ENCODE measurements at places on chromosomes 2 and 18. TPM values are rescaled to one million over a fixed set of nuclear protein-coding genes. Genes with fewer than 3 reads are reported as not detected.

DNA sequence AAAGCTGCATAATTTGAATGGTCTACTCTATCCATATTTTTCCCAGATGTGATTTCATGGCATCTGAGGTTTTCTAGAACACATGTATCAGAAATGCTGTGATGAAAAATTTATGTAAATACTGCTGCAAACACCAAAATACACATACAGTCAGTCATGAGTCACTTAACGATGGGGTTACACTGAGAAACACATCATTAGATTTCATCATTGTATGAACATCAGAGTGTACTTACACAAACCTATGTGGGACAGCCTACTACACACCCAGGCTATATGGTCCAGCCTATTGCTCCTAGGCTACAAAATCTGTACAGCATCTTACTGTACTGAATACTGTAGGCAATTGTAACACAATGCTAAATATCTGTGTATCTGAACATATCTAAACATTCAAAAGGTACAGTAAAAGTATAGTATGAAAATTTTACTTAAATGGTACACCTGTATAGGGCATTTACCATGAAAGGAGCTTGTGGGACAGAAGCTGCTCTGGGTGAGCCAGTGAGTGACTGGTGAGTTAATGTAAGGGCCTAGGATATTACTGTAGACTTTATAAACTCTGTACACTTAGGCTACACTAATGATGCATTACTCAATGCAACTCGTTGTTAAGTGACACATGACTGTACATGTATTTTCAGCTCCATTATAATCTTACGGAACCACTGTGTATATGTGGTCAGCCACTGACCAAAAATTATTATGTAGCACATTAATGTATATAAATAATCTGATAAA, 33.5 kb downstream of the PNO1 start:
- DNase-seq: peak; percentile 57

- DNase-seq: no peak
Measured at GRCh38 chr18:56421647-56422046, 216.7 kb downstream of the TXNL1 start.

- DNase-seq: no peak
Measured at GRCh38 chr18:46398005-46398404, 259.0 kb downstream of the LOXHD1 start.

DNA sequence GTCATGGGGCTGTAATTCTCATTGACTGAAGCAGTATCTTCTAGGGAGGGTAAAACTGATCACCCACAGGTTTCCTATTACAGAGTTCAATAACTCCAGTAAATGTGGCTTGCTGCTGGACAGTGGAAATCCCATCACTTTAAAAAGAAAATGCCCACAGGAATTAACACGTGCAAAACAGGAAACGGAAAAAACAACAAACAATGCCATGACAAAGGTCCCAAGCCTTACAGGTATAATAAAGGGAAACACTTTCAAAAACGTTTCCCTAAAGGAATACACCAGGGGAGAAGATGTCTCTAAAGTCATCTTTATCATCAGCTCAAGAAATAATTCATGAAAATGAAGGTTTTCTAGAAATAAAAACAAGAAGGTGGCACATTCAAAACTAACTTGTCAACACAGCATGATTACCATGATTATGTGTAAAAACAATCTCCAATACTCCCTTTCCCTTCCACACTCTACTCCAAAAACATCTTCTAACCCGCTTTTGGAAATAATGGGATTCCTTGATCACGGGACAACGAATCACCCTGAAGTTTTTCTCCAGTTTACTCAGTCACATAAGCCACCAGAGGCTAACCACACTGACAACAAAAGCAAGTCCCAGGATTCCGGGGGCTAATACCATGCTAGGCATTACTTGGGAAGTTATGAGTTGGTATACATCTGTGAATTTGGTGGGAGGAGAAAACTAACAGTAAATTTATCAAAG, 167.9 kb downstream of the TCF4 start:
- DNase-seq: peak; percentile 72

DNA sequence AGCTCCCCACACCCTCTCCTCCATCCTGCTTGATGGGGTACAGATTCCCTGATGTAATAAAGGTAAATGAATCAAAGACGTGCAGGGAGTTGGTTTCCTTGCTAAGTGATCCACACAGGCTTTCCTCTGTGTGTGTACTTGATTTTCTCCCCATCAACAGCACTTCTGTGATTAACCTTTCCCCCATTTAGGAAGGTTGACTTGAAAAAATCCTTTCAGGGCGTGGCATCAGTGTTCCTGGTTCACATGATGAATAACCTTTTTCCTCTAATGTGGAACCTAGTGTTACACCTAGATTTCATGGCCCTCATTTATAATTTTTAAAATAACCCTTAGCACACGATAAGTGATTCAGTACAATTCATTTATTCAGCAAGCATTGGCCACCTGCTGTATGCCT, 115.0 kb downstream of the ICA1L start:
- DNase-seq: no peak

DSC3 gene
- not detected for total RNA-seq

GRCh38 chr2:112144966-112145365, 6.8 kb downstream of the FBLN7 start:
- DNase-seq: peak; percentile 37

DNA sequence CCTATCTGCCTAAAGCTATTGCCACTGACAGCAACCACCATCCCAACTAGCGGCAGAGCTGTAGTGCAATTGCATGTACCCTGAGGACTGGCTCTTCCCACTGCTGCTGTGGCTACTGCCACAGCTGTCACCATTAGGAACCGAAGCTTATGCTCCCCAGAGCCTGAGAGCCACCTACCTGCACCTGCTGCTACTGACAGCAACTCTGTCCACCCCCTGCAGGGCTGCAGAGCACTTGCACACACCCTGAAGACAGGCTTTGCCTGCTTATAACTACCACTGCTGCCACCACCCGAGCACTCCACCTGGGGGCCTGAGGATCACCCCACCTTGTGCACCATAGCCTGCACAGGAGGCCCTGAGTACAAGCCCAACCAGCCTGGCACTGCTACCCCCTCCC, 217.6 kb upstream of the FOSL2 start:
- DNase-seq: no peak

DNA sequence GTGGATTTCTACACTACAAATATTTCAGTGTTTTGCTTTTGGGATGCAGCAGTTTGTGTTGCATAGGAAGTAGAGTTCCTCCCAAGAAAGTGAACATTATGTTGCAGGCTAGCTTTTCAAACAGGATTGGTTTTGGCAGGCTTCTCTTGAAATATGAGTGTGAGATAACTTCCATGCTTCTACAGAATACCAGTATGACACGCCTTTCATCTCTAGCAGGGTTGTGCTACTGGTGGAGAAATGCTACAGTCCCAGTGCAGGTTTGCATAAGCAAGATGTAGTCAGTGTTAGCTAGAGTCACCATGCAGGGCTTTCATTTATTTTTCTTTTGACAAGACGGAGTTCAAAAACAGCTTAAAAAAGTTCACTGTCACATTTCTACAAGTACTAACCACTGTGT, 17.1 kb upstream of the CAVIN2 start:
- DNase-seq: no peak

DNA sequence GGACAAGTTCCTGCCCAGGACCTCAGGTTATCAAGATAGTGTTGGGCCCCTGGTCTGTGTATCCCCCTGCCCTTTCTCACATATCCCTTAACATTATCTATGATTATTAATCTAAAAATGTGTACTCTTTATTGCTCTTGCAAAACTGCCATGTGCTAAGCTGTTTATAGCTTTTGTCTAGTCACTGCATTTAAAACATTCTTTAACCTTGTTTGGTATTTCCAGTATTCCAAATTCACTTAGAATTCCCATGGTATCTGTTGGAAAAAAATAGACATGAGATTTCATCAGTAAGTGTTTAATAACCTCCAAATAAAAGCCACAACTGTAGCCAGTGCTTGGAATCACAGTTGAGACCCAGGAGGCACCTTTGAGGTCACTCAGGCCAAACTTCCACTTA, 16.2 kb upstream of the GLS start:
- DNase-seq: no peak
